ENCODE measurements at places on chromosomes 11 and 22.

- no peak for DNase-seq
Observed at GRCh38 chr11:65585396-65586246, 9.8 kb downstream of the EHBP1L1 start.

DNA sequence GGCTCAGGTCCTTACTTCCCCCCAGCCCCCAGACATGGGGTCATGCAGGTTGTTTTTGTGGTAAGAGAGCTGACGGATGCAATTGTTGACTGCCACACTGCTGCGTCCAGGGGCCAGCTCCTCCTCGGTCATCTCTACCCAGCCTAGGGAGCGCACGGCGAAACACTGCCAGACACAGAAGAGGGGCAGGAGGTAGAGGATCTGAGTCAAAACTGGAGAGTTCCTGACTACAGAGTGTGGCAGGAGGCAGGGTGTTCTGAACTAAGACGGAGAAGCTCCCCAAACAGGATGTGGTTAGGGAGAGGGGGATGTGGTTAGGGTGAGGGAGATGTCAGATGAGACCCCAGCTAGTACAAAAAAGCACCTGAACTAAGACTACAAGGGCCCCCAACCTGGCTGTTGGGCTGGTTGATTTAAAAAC lies 12.3 kb downstream of the SMPD1 start:
- peak; percentile 54 for DNase-seq

GRCh38 chr11:8732324-8732670 lies 49.7 kb downstream of the RPL27A start:
- DNase-seq, result no peak

GRCh38 chr11:69950621-69951020 lies 127.5 kb upstream of the ANO1 start:
- no peak for DNase-seq

DNA sequence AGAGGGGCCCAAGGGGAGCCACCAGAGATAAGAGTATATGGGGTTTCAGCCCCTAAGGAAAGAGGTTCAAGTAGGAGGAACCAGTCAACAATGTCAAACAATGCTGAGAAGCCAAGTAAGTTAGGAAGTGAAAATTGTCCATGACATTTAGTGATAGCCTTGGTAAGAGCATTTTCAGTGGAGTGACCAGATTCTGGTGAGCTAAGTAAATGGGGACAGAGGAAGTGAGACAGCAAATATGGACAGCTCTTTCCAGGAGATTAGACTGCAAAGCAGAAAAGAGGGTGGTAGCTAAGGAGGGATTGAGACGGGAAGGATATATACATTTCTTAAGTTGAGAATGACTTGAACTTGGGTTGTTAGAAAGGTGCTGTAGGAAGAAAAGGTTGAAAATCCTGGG lies 22.9 kb downstream of the POLD3 start:
- no peak for DNase-seq

GRCh38 chr11:44893846-44894617 lies 56.7 kb downstream of the TP53I11 start:
- DNase-seq, result peak; percentile 36

DNA sequence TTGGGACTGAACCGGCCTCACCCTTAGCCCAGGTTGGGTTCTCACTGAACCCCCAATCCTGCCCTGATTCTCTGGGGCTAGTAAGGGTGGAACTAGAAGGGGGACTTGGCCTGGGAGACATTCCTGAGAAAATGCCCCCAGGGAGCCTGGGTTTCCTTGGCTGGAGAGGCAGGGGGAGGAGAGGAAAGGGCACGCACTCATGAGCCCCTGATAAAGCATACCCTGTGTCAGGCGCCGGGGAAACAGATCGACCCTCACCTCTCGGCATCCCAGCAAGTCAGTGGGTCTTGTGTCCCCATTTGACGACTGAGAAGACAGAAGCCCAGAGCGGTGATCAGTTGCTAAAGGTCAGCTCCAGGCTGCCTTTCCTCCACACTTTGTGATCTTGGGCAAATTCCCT lies 47.7 kb upstream of the RTL6 start:
- no peak for DNase-seq

DNA sequence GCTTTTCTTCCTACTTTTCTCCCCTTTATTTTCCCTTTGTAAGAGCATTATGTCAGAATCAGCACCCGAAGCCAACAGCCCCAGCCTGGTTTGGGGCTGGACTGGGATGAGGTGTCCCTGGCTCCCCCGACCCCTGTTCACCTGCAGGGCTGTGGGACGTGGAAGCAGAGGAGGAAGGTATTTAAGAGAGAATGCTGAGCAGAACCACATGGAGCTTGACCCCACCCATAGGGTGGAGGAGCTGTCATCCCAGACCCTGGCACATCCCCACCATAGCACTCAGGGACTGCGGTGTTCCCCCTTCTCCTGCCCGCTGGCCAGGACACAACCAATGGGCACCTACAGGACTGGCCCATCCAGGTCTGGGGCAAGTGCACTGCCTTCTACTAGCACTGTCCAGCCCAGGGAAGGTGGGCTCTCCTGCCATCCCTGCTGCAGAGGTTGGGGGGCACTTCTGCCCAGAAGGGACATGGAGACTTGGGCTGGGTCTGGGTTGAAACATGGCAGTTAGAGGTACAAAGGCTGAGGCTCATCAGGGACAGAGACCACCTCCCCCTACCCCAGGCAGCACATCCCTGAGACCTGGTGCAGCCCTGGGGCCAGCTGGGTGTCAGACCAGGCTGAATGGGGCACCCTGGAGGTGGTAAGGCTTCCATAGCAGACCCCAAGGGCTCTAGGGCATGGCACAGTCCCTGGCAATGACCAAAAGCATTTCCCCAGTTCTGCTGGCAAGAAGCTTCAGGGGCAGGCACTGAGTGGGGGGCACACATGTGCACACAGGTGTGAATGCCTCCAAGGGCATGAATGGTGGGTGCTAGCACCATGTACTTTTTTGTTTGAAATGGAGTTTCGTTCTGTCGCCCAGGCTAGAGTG lies 19.7 kb downstream of the TANGO2 start:
- no peak for DNase-seq

GRCh38 chr11:75219869-75220268 lies 20.7 kb upstream of the TPBGL start:
- no peak for DNase-seq

DNA sequence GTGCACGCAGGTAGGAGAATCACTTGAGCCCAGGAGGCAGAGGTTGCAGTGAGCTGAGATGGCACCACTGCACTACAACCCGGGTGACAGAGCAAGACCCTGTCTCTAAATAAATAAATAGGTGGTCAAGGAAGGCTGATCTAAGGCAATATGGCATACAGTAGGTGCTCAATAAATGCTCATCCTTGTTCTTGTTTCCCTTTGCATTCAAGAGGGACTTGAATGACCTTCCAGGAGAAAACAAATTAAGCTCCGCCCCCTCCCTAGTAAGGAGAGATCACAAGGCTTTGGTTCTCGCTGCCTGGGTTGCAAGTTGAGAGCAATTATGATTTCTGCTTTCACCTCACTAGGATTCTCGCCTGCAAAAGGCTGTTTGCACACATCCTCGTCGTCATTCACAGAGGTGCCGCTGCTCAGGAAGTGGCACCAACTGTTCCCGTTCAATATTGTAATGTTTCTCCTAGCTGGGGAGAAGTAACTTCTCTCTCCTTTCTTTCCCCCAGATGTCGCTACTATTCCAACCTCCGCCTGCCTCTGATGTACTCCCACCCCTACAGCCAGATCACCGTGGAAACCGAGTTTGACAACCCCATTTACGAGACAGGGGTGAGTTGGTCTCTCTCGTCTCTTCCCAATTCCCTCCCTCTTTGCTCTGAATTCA lies 51.8 kb upstream of the ASPHD2 start:
- DNase-seq, result no peak

DNA sequence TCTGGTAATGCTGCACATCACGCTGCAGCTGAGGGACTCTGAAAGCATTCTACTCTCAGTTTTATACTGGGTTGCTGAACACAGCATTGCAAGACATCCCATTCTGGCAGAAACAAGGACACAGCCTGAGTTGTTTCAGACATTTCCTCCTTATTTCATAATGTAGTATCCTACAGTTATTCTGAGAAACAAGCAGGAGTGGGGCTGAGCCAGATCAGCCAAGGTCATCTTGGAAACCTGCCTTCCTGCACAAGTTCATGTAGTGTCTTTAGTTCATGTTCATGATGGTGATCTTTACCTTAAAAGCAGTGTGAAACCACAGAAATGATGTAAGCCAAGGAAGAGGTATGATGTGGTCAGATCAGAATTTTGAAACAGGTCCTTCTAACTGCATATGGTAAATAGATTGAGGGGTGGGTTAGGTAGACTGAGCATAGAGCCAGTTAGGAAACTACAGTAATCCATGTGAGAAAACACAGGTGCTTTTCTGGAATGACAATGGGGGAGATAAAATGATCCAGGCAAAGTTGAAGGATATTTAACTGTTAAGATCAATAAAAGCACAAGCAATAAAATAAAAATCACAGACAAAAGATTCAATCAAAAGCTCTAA lies 1686.8 kb downstream of the LRRC4C start:
- DNase-seq, result no peak

- DNase-seq, result no peak
Observed at GRCh38 chr11:102468616-102469195, 16.1 kb upstream of the TMEM123 start.

- DNase-seq, result no peak
Observed at GRCh38 chr11:62119569-62119968, 4.2 kb upstream of the INCENP start.

DNA sequence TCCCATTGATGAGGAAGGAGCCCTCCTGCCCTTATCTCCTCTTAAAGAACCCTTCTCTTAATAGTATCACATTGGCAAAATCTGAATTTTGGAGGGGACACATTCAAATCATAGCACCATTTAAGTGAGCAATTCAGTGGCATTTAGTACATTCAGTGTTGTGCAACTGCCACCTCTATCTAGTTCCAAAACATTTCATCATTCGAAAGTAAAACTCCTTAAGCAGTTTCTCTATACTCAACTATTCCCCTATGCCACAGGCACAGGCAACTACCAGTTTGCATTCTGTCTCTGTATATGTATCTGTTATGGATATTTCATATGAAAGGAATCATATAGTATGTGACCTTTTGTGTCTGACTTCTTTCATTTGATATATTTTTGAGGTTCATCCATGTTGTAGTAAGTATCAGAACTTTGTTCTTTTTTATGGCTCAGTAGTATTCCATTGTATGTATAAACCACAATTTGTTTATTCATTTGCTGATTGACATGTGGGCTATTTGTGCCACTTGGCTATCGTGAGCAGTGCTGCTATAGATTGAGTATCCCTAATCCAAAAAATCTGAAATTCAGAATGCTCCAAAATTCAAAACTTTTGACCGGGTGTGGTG lies 22.9 kb downstream of the FAR1 start:
- no peak for DNase-seq

DNA sequence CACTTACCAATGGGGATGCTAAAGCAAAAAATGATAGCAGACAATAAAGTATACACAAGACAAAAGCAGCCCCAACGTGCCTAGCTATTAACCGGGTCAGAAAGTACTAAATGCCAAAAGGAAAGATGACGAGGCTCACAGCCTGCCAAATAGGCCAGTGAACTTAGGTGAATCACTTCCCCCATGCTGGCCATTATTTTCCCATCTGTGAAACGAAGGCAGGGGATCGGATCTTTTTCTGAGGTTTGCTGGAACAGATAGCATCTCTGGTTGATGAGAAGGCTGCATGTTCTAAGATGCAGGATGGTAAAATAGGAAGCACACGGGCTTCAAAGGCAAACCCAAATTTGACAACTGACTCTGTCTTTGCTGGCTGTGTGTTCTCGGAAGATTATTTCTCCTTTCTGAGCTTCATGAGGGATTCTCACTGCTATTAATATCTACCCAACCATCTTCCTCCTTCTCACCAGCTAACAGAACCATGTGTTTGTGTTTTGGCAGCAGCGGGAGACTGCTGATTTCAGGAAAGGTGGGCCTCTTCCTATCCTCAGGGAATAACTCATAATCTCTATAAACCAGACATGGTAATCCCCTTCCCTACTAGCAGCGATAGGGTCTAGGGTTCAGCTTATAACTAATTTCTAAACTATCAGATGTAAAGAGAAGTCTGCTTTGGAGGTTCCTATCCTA lies 390.7 kb downstream of the LARGE1 start:
- no peak for DNase-seq

- DNase-seq, result no peak
Observed at GRCh38 chr11:11895672-11896071, 53.9 kb downstream of the USP47 start.

- no peak for DNase-seq
Observed at GRCh38 chr11:112619106-112619505, 342.1 kb upstream of the NCAM1 start.

DNA sequence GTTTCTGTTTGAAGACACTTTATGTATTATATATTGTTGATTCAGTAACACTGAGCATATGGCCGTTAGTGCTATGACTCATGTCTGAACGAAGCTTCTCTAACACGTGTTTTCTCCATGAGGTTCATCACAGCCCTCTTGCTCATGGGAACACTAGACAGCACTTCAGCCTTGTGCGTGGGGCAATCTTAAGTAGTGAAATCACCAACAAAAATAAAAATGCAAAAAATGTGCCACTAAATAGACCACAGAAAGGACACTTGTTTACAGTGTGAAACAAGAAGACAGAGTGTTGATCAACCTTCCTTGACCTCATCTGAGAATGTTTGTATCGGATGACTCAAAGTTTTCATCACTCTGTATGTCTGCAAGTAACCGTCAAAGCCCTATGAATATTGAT lies 94.5 kb downstream of the FDX1 start:
- DNase-seq, result no peak

GRCh38 chr22:50225200-50225969 lies 19.4 kb downstream of the TUBGCP6 start:
- DNase-seq, result no peak

- DNase-seq, result no peak
Observed at GRCh38 chr11:10605941-10606381, 37.5 kb upstream of the LYVE1 start.

DNA sequence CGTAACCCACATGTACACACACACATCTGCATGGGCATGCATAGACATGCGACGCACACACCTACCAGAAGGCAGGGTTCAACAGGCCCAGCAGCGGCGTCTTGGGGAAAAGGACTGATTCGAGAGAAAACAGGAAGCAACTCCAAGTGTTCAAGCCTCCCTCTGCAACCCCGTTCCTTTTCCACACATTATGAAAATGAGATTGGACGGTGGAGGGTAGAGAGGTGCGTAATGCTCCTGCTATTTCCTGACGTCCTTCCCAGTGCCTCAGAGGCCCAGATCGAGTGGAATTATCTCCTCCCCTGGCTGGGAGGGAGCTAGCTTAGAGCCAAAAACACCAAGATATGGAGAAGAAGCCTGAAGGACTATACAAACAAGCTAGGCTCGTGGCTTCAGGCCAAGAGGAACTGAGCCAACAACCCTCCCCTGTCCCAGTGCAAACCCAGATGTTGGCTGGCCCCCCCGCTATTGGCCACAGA lies 289.2 kb downstream of the MN1 start:
- no peak for DNase-seq

GRCh38 chr11:68142441-68143309 lies 21.5 kb upstream of the CHKA start:
- DNase-seq, result no peak

DNA sequence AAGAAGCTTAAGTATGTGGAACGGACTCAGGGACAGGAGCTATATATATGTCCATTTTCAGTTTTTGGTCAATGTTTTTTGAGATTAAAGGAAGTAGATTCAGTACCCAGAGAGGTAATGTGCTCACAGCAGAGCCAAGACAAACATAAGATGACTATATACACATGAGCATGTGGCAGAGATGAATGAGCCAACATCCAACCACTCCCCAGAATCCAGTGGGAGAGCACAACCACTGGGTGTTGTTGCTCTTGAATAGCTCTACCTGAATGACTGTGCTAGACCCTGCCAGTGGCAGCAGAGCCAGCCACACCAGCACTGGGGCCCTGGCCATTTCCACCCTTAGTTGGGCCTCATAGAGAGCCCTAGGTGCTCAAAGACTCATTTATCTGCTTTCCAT lies 10.7 kb upstream of the SYTL2 start:
- DNase-seq, result no peak

- DNase-seq, result peak; percentile 11
Observed at GRCh38 chr11:32829680-32830412, at the start of gene PRRG4. PRRG4 (plus strand) TSS chr11:32829927; CDS start chr11:32830530, 603 bp downstream.
